ENCODE measurements at places on chromosomes 4 and X.

GRCh38 chr4:30716681-30717207, 3.4 kb upstream of the PCDH7 start:
- no peak for DNase-seq

DNA sequence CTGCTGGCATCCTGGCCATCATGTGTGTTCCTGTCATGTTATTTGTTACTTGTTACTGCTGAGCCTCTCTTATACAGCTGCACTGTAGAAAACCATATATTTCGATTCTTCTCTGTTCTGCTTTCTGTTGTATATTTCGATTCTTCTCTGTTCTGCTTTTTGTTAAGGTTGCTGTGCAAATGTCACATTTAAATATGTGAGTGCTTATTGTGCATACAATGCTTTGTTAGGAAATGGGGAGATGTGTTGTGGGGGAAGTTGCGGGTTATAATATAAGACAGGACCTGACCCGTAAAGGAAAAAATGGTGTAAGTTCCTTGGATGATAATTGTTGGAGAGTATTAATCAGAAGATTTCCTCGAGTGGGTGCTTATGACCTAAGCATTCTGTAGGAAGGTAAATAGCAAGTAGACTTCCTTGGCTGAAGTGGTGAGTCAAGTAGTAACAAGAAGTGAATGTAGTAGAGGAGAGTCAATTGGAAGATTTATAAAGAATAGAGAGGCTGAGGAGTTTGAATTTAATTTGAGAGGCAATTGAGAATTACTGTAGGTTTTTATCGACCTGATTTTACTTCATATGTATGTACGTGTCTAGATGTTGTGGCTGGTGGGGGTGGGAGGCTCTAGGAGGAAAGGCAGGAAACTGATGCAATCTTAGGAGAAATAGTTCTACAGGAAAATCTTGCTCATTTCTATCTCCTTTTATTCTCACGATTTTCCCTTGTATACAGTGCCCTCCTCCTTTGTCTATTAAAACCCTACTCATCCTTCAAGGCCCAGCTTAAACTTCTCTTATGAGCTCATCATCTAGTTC, 8.5 kb downstream of the OGT start:
- no peak for DNase-seq

DNA sequence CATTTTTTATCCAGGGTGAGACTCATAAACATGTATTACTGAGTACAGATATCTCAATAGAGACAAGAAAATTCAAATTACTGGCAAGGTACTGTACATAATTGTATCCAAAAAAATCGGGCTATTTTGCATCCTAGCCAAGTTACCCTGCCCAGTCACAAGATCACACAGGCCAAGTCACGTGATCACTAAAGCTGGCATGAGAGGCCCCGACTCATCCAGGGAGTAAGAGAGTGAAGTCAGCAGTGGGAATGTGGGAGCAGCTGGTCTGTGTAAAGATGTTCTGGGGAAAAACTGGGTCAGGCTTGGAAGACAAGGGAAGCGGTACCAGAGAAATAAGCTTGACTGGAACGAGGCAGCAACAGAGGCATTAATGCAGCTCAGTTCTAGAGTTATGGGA, 119.3 kb upstream of the STS start:
- no peak for DNase-seq

- DNase-seq: no peak
These were observed 46.0 kb downstream of the PHEX start for GRCh38 chrX:22078117-22078516.

DNA sequence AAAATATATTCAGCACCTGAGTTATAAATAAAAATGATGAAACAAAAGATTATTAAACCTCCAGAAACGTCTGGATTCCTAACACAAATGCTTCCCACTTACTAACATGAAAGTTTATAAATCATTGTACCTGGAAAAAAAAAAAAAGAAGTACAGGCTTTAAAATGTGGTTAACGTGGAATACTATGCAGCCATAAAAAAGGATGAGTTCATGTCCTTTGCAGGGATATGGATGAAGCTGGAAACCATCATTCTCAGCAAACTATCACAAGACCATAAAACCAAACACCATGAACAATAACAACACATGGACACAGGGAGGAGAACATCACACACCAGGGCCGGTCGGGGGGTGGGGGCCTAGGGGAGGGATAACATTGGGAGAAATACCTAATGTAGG, 160.5 kb downstream of the ADAMTS3 start:
- DNase-seq: no peak

GRCh38 chr4:37953620-37954293, 6.4 kb upstream of the PTTG2 start:
- no peak for DNase-seq

- peak; percentile 33 for DNase-seq
These were observed 52.6 kb downstream of the CPZ start for GRCh38 chr4:8644966-8645752.

GRCh38 chr4:165450871-165451270, 72.1 kb downstream of the CPE start:
- no peak for DNase-seq
